ENCODE measurements at places on chromosomes 4 and X. TPM values are rescaled to one million over a fixed set of nuclear protein-coding genes. Genes with fewer than 3 reads are reported as not detected.

DNA sequence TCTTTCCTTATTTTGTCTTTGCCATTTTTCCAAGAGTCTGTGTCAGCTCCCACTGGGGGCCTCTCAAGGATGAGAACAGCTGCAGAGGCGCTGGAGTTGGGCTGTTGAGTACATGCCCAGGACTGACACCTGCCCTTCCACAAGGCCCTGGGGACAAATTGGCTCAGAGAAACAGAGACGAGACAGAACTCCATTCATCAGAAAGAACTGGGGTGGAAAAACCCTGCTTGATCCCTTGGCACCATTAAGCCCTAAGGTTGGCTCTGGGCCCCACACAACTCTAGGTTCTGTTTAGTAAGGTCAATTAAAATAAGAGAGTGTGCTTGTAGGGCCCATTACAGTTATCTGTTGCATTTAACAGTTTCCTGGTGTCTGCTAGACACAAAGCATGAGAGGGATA, 63.6 kb downstream of the DCX start:
- no peak for DNase-seq

DNA sequence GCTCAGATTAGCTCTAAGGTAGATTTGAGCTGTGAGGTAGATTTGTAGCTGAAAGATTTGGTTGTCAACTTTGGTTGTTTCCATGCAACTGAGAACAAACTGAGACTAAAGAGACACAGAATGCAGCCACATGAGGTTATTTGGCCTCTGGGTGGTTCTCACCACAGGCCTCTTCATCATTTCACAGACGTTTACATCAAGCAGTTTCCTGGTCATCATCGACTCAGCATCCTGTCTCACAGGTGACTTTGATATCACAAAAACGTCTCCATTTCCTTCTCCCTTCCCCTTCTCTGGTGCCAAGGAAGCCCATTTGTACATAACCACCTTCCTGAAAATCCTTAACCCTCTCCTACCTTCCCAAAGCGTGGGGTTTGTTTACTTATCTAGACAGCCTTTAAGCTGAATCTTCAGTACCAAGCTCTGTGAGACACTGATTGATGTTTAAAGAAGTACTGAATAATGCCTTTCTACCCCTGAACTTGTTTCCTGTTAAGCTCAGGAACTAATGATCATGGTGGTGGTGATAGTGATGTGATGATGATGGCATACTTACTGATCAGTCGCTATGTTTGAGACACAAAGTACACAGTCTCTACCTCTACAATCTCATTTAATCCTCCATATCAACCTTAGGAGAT, 81.9 kb downstream of the FAM114A1 start:
- no peak for DNase-seq

DNA sequence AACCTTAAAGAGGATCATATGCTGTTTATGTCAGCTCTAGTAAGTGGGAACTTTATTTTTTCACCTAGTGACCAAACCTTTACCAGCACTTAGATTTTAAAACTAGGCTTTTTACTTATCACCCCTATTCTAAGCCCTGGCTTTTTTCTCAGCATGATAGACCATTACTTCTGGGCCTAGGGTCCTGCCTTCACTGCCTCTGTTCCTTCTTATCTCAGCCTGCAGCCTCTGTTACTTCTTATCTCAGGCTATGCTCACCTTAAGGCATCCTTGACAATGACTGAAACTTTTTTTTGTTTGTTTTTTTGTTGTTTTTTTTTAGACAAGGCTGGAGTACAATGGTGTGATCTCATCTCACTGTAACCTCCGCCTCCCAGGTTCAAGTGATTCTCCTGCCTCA, 59.6 kb downstream of the TMEM154 start:
- DNase-seq: no peak

GRCh38 chr4:172686021-172686420, 482.6 kb upstream of the GALNT7 start:
- no peak for DNase-seq

GRCh38 chr4:107593230-107593629, 126.8 kb downstream of the PAPSS1 start:
- no peak for DNase-seq

- DNase-seq: no peak
Observed at GRCh38 chr4:160819791-160820190, 1344.0 kb downstream of the FSTL5 start.

DNA sequence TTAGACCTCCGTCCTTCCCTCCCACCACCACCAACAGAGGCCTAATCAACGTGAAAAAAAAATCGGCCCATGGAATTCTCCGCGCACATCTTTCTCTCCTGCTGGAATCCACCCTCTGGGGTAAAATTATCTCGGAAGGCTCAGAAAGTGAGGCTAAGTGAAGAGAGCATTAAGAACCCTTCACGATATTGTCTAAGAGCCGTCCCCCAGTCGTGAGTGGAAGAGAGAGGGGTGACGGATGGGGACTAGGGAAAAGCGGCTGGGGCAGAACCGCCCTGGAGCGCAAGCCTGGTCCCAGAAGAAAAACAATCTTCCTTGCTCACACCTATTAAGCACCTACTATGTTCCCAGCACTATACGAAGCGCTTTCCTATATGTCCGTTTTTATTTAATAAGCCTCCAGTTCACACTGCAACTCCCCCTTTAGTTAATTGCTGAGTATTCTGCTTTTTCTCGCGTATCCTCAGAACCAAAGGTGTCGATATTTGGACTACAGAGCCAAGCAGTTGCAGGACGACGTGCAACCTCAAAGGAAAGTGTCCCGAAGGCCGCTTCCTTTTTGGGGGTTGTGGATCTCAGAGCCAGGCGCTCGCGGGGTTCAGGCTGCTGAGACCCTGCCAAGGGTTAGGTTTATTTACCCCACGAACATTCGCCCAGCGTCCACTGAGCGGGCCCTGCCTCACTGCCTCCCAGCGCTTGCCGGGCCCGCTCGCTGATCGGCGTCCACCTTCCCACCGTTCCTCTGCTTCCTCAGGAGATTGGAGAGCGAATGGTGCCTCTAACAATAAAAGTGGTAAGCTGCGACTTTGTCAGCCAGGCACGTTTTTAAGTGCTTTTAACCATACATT, 889 bp downstream of the MGARP start:
- no peak for DNase-seq

DNA sequence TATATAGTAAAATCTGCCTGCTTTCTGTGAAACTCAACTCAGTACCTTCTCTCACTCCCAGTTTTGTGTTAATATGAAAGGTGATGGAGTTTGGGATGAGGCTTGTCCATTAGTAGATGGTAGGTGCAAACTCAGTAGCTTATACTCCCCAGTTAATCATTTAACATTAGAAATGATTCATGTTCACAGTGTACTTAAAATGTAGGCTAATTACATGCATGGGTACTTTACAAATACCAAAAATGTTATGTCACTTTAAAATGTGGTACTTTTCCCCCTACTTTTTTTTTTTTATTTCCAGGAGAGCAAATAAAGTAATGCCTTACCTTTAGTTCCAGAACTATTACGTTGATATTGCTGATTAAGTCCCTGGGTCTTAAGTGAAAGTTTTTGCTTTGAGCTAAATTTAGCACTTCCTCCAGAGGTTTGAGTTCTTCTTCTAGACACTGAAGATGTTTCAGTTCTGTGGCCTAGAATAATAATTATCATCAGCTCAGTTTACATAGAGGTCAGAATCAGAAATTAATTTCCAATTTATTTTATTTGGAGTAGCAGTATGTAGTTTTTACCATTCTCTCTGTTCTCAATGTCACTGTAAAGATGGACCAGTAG, 3.0 kb downstream of the IL2 start:
- DNase-seq: no peak

DNA sequence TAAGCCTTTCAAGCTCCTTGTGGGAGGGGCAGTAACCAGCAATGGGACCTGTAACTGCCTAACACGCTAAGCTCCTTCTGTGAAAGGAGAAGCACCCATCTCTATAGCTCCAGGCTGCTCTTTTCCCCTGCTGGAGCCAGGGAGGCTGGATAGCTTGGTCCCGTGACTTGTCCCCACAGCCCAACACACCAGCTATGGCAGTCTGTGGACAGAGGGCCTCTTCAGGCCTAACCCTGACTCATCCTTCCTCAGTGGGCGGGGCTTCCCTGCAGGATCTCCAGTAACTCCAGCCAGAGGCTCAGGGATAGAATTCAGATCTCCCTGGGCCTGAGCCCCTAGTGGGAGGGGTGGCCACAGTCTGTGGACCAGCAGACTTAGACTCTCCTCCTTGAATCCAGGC, 1290.1 kb downstream of the PCDH7 start:
- DNase-seq: no peak

Gene EGF
- total RNA-seq: 0.09 TPM

Gene SPANXN3
- not detected for total RNA-seq

Gene CNKSR2
- 4.8 TPM for total RNA-seq

Gene TCEAL2
- 15.1 TPM for total RNA-seq
